ENCODE measurements at places on chromosomes 1 and 21. TPM values are rescaled to one million over a fixed set of nuclear protein-coding genes. Genes with fewer than 3 reads are reported as not detected.

MYCBP gene
- 28.3 TPM for polyA plus RNA-seq

TRIM46 gene
- 3.8 TPM for polyA plus RNA-seq

RIPPLY3 gene
- polyA plus RNA-seq, result 2.7 TPM

CAMK1G gene
- polyA plus RNA-seq, result 5.5 TPM

RBM11 gene
- 5.0 TPM for polyA plus RNA-seq

DNASE2B gene
- 0.09 TPM for polyA plus RNA-seq

TDRD5 gene
- polyA plus RNA-seq, result 5.5 TPM

SPRR4 gene
- polyA plus RNA-seq, result not detected

TTLL10 gene
- 1.1 TPM for polyA plus RNA-seq

NDUFS2 gene
- polyA plus RNA-seq, result 189 TPM

FTCD gene
- polyA plus RNA-seq, result 61.9 TPM

HTR1D gene
- polyA plus RNA-seq, result 0.28 TPM

DNA sequence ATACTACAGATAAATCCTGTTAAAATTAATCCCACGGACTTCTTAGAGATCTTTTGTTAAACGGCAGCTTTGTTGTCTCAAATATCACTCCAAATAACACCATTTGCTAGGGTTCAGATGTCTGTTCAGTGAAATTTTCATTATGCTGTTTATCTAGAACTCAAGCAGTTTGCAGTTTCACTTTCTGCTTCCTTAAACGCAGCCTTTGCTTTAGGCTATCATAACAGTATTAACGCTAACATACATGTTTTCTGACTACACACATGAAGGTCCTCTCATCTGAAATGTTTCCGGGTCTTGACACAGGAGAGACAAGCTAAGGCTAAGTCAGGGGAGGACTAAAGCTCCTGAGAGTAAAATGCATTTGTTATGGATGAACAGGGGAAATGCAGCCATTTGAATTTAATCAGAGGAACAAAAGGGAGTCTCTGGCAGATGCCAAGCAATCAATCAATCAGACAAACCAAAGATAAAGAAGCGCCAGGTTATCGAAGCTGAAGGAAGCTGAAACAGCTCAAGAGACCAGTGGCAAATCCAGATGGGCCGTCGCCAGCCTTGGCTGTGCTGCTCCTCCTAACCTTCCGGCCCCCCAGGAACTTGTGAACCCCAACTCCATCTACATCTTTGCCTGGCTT is 16.9 kb downstream of the CCSAP start:
- DNase-seq, result peak; percentile 44

GRCh38 chr1:29805122-29805895 is 569.0 kb downstream of the PTPRU start:
- DNase-seq, result no peak

- no peak for DNase-seq
These were observed 15.3 kb downstream of the ACOT7 start for GRCh38 chr1:6378096-6378746.

GRCh38 chr1:213060836-213061235 is 9.8 kb downstream of the RPS6KC1 start:
- no peak for DNase-seq

DNA sequence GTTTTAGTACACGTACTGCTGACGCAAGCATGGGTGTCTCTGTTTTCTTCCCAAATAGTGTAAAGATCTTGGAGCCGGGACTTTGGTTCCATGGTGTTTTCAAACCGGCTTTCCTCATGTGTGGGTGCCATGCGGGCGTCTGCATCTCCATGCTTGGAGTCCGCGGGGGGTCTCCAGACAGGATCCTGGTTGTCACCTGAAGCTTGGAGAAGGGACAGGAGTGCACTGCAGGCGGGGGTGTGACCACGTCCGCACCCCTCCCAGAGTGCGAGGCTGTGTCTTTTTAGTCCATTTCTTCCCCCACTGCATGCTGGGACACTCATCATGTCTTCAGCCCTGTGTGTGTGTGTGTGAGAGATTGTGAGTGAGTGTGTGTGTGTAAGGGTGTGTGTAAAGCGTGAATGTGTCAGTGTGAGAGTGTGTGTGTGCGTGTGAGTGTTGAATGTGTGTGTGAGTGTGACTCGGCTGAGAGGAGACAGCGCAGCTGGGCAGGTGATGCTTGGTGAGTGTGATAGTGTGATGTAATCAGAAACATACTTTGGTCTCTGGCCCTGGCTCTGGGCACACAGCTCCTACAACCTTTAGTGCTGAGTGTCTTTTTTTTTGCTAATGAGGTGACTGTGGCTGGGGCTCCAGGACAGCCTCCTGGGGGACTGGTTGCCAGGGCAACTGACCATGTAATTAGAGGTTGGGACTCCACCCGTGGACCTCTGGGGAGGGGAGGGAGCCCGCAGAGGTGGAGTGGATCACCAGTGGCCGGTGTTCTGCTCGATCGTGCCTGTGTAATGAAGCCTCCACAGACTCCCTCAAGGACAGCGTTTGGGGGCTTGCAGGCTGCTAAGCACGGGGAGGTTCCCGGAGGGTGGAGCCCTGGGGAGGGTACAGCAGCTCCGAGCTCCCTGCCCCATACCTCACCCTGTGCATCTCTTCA is 55.1 kb downstream of the AGPAT3 start:
- no peak for DNase-seq

- DNase-seq, result no peak
These were observed 2.0 kb upstream of the ACOT11 start for GRCh38 chr1:54545916-54546635.

DNA sequence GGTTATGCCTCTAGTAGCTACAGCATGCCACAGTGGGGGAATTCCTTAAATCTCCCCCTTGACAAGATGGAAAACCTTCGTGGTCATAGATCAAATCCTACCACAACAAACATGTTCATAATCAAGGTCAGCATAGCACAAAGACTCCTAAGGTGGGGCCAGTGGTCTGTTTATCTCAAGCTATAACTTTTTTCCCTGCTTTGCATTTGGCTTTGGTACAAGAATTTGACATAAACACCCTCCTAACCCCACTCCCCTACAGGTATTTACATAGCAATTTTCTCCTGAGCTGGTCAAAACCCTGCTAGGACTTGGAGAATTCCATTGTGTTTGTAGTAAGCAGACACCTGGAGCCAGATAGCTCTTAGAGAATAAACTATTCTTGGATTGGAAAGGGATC is 58.5 kb downstream of the HIVEP3 start:
- DNase-seq, result no peak

DNA sequence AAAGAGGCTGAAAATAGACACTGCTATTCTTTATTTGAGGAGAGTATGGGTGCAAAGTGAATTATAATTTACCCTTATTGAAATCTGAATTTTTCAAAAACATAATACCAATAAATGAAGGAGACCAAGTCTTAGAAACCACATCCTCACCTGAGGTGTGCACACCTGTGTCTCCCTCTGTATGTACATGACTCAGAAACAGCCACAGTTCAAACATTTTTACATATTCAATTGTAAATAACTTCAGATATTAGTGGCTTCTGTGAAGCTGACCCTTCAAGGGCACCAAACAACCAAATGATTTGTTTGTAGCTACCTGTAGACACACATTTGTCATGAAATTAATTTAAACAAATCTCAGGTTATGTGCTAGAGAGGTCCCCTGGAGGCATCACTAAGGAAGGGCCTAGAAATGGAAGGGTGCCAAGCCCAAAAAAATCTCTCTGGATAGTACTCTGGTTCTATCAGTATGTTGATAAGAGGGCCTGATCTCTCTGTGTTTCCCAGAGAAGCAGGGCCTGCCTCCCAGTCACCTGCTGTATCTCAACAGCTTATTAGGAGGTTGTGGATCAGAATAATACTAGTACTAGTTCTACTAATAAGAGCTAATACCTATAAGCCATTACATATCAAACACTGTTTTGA is 28.1 kb downstream of the ERI3 start:
- no peak for DNase-seq

- DNase-seq, result no peak
These were observed 32.8 kb upstream of the IL19 start for GRCh38 chr1:206737729-206738201.

DNA sequence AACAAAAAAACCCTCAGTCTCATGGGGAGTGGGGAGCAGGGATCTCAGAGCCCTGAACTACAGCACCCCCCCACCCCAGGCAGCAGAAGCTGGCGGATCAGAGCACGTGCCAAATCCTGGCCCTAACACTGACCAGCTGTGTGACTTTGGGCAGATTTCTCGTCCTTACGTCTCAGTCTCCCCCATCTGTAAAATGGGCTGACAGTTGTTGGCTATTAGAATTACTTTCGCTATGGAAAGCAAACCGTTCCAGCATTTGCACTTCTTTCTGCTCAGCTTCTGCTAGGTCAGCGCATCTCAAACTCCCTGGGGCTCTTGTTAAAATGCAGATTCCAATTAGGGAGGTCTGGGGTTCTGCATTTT is 15.5 kb downstream of the TNFRSF8 start:
- DNase-seq, result no peak

DNA sequence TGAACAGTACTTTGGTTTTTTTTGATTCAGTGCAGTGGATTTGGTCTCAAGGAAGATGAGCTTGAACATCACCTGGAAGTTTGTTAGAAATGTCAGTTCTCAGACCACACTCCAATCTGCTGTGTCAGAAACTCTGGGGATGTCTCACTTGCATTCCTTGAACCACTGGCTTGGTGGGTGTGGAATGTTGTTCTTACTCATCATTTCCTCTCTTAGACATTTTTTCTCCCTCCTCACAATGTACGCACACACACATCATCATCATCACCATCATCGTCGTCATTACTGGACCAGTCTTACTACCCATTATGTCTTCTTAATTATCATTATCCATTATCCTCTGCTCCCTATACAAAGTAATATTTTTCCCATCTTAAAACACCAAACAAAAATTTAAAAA is 91.9 kb upstream of the KCNK2 start:
- DNase-seq, result no peak

- DNase-seq, result no peak
These were observed 185.4 kb downstream of the SEC16B start for GRCh38 chr1:177784409-177784808.

DNA sequence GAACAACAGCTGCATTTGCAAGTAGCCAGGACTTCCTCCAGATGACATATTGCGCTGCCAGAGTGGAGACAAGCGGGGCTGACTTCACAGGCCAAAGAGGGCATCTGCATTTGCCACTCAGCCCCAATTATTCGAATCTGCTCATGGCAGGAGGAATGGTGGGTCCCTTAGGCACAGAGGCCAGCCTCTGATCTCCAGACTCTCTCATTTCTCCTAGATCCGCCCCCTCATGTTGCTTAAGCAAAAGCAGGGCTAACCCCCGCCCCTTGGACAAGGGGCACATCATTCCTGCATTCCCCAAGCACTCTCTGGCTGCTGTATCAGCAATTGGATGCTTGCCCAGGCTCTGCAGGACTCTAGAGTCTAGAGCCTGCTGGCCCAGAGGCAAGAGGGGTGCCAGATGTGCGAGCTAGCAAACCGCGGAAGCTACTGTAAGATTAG is 262.4 kb downstream of the ST6GALNAC3 start:
- DNase-seq, result peak; percentile 37

DNA sequence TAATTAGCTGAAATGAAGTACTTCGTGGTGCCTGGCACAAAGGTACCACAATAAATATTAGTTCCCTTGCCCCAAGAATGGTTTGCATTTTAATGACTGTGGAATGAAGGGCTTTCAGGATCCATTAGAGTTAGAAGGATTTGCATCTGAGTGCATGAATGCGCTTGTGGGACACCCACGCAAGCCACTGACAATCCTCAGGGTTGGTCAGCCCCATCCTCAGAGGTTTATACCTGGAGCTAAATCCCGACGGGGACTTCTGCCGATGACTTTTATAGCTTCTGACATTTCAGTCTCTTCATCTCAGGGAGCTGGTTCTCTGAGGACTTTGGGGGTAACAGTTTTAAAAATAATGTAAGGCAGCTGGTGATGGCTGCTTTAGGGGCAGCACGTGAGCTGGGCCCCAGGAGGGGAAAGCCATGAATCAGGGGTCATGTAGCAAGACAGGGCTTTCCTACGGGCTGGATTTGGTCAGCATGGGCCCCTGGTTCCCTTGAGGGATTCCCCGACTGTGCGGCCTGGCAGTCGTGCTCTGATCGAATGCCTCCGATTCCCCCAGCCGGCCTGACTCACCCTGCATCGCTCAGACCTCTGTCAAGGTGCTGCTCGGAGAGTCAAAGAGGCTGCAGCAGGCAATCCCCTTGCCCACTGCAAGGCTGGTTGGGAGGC is 20.8 kb upstream of the IL10 start:
- no peak for DNase-seq

DNA sequence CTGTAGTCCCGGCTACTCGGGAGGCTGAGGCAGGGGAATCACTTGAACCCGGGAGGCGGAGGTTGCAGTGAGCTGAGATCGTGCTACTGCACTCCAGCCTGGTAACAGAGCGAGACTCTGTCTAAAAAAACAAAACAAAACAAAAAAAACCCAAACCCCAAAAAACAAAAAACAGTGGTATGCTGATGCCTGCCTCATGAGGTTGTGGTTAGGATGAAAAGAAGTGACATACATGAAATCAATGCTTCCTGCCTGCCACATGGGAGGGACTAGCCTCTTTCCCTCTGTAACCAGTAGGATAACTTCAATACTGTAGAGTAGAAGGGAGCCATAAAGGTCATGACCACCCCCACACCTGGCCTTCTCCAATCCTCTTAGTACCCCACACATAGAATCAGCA is 55.2 kb downstream of the TENT5C start:
- no peak for DNase-seq

- no peak for DNase-seq
These were observed 13.5 kb downstream of the GNG4 start for GRCh38 chr1:235635938-235636662.

DNA sequence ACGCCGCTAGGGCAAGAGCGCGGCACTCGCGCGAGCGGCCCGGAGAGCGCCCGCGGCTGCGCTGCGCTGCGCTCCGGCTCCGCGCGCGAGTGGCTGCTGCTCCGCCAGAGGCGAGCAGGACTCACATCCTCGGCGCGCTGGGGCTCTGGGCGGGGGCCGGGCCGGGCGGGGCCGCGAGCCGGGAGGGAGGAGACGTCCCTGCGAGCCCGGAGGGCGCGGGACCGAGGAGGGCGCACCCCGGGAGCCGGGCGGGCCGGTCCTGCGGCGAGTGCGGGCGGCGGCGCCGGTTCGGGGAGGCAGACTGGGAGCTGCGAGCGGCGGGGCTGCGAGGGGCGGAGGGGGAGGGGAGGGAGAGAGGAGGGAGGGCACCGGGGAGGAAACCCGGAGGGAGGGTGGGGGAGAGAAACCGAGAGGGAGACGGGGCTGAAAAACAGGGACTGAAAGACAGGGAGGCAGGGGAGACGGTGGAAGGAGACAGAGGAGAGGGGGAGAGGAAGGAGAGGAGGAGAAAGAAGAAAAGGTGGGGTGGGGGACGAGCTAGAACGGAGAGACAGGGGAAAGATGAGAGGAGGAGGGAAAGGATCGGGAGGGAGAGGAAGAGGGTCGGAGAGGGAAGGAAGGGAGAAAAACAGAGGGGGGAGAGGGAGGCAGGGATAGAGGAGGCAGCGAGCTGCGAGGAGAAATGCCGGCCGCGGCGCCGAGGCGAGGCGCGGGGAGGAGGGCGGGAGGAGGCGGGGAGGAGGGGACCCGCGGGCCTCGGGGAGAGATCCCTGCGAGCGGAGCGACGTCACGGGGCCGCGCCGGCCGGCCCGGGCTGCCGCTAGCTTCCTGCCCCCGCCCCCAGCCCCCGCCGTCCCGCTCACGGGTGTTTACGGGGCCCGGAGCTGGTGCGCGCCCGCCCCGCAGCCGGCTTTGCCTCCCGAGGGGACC is at the start of gene CAMK2N1:
TSS of gene CAMK2N1 (minus strand) at position 684 of the 930 bp plus-strand sequence. CDS start 831 bp downstream, outside the sequence.
- peak; percentile 63 for DNase-seq
